A549 (cell line): ENCODE measurements at places on chromosomes 1 and 21. TPM values are rescaled to one million over a fixed set of nuclear protein-coding genes. Genes with fewer than 3 reads are reported as not detected.

Gene CLCA1
- polyA plus RNA-seq, result not detected in 3 replicates

Gene MAP3K6
- polyA plus RNA-seq, result 7.5 to 8.5 TPM (median 8.3 TPM) in 3 replicates

Gene SLC44A5
- 0.10 to 0.16 TPM (median 0.14 TPM) in 3 replicates for polyA plus RNA-seq

Gene GALE
- polyA plus RNA-seq, result 45.6 to 48.1 TPM (median 46.9 TPM) in 3 replicates

Gene HTR6
- 0.13 to 0.30 TPM (median 0.21 TPM) in 3 replicates for polyA plus RNA-seq

Gene TEKT2
- 0.05 to 0.12 TPM in 2 of 3 replicates, not detected in the other for polyA plus RNA-seq

Gene SH2D1B
- polyA plus RNA-seq, result not detected in 3 replicates

Gene CD53
- not detected in 3 replicates for polyA plus RNA-seq

Gene FMOD
- not detected in 3 replicates for polyA plus RNA-seq

Gene WNT3A
- polyA plus RNA-seq, result not detected in 3 replicates

Gene S1PR1
- polyA plus RNA-seq, result 0.06 to 0.07 TPM in 2 of 3 replicates, not detected in the other

Gene KRTAP7-1
- polyA plus RNA-seq, result not detected in 3 replicates

Gene DDR2
- polyA plus RNA-seq, result 0.12 to 0.14 TPM (median 0.14 TPM) in 3 replicates

Gene CFHR1
- polyA plus RNA-seq, result 0.63 to 0.79 TPM (median 0.71 TPM) in 3 replicates

Gene FCER1G
- 0.25 TPM in 1 of 3 replicates, not detected in the others for polyA plus RNA-seq

Gene TMEM81
- 2.0 to 2.3 TPM (median 2.2 TPM) in 3 replicates for polyA plus RNA-seq

Gene OR2T27
- polyA plus RNA-seq, result not detected in 3 replicates

Gene FAM177B
- polyA plus RNA-seq, result not detected in 3 replicates

Gene DOCK7
- 19.9 to 31.1 TPM (median 25.5 TPM) in 3 replicates for polyA plus RNA-seq

Gene TRAPPC3
- polyA plus RNA-seq, result 103 to 109 TPM (median 105 TPM) in 3 replicates

Gene PAX7
- 0.13 to 0.23 TPM (median 0.21 TPM) in 3 replicates for polyA plus RNA-seq

Gene TTC39A
- polyA plus RNA-seq, result 1.4 to 2.0 TPM (median 1.7 TPM) in 3 replicates

Gene ALG14
- polyA plus RNA-seq, result 5.4 to 7.1 TPM (median 5.7 TPM) in 3 replicates

Gene B4GALT3
- 23.3 to 26.7 TPM (median 25.5 TPM) in 3 replicates for polyA plus RNA-seq

Gene TGFB2
- 29.7 to 40.6 TPM (median 34.0 TPM) in 3 replicates for polyA plus RNA-seq

Gene NECTIN4
- polyA plus RNA-seq, result 1.3 to 1.8 TPM (median 1.5 TPM) in 3 replicates

Gene MUTYH
- polyA plus RNA-seq, result 12.4 to 15.2 TPM (median 12.6 TPM) in 3 replicates

Gene CRYBG2
- polyA plus RNA-seq, result 2.3 to 2.7 TPM (median 2.4 TPM) in 3 replicates

Gene ST6GALNAC3
- polyA plus RNA-seq, result 0.92 to 1.5 TPM (median 1.1 TPM) in 3 replicates
